ENCODE measurements at places on chromosomes 4 and X. TPM values are rescaled to one million over a fixed set of nuclear protein-coding genes. Genes with fewer than 3 reads are reported as not detected.

DNA sequence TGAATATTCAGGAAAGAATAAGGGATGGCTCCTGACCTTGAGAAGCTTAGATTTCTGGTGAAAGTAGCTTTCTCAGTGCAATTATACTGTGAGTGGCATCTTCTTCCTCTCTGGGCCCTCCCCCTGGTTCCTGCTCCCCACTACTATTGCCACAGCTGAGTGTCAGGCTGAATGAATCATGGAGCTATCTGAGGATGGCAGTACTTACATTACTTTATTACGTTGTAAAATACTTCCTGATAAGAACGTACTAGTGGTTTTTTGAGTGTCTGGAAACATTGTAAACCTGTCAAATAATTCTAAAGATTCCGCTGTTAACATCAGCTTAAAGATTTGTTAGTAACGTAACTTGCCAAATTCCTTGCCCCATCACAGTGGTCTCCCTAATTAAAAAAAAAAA lies 36.2 kb downstream of the ARHGAP10 start:
- peak; percentile 88 for DNase-seq

GRCh38 chrX:107823042-107823441 lies 2.6 kb upstream of the MID2 start:
- no peak for DNase-seq

CXCL3 gene
- not detected for total RNA-seq

DNA sequence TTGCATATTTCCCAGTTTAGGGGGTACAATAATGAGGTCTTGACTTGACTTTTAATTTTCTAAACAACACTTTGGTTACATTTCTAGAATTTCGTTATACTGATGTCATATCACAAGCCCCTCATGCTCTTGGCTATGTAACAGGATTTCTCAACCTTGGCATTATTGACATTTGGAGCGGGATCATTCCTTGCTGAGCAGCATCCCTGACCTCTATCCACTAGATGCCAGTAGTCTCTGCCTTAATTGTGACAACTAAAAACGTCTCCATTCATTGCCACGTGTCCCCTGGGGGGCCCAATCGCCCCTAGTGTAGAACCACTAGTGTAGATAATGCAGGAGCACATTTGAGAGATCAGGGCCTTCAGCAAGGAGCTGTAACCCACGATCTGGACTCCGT lies 234.2 kb upstream of the MID1 start:
- DNase-seq = no peak

MOSPD2 gene
- total RNA-seq = 32.4 TPM

GLOD5 gene
- not detected for total RNA-seq

- DNase-seq = peak; percentile 4
These were observed 89.9 kb downstream of the REPS2 start for GRCh38 chrX:17036171-17036961.

GRCh38 chrX:31200430-31200829 lies 128.6 kb upstream of the FTHL17 start:
- no peak for DNase-seq

- DNase-seq = peak; percentile 22
These were observed 157.4 kb upstream of the PDE5A start for GRCh38 chr4:119785963-119786362.

DNA sequence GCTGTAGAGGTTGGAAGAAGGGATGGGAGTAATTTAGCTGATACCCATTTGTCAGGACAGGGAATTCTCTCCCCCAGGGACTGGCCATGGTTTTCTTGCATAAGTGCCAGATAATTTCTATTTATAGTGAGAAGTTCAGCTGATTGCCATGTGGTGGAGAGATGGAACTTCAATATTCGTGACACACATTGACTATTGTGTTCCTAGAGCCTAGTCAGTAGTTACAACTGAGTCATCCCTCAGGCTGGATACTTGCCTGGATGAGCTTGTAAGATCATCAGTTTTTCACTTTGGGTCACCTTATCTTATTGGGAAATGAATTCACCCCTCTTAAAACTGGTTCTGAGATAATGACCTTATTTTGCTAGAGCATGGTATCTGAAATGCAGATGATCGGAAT lies 32.2 kb downstream of the CFAP299 start:
- no peak for DNase-seq

PNMA6F gene
- total RNA-seq = not detected

NAT8L gene
- total RNA-seq = 4.8 TPM

DNA sequence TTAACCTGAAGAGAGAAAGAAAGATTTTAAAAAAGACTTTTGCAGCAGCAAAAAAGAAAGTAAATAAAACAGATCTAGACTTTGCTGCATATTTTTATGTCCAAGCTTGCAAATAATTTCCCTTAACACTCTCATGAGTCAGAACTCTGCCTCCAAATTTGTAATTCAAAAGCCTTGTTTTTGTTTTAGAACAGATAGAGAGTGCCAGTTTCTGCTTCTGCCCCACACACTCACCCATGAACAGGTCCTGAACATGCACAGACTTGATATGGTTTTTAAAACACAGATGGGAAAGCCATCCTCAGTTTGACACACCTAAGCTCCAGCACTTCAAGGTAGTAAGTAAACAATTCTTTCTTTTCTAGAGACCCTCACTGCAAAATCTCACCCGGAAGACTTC lies 39.7 kb upstream of the VCX3B start:
- DNase-seq = no peak

RTL3 gene
- total RNA-seq = not detected

PSAPL1 gene
- total RNA-seq = not detected

ACE2 gene
- total RNA-seq = not detected

NXF2B gene
- 0.29 TPM for total RNA-seq

ARX gene
- 0.03 TPM for total RNA-seq

SSX3 gene
- not detected for total RNA-seq

GUCY1A1 gene
- 0.05 TPM for total RNA-seq

DNA sequence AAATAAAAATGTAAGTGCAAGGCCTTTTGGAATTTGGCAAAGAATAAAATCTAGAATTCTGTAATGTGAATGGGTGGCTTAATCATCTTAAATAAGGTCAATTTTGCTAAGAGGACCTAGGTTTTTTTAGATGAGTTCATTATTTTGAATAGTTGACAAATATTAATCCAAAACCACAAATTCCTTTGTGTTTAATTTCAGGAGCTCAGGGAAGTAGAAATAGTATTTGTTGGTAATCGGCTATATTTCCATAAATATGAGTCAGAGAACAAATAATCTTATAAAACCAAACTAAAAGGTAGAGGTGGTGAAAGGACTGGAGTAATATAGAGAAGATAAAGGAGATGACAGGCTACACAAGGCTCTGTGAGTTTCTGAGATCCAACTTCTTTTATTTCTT lies 190.4 kb upstream of the TLL1 start:
- DNase-seq = no peak

GRCh38 chr4:6012200-6012599 lies 6.0 kb downstream of the C4orf50 start:
- DNase-seq = no peak

DNA sequence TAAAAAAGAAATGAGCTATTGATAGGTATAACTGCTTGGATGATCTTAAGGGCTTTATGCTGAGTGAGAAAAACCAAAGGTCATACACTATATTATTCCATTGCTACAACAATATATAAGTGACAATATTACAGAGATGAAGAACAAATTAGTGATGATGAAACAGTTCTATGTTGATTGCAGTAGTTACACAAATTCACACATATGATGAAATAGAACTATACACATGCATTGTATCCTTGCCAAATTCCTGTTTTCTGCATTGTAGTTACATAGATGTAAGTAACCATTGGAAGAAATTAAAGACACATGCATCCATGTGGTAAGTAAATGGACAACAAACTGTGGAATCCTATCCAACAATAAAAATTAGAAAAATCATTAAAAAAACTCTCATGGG lies 76.5 kb downstream of the CENPC start:
- DNase-seq = no peak

DNA sequence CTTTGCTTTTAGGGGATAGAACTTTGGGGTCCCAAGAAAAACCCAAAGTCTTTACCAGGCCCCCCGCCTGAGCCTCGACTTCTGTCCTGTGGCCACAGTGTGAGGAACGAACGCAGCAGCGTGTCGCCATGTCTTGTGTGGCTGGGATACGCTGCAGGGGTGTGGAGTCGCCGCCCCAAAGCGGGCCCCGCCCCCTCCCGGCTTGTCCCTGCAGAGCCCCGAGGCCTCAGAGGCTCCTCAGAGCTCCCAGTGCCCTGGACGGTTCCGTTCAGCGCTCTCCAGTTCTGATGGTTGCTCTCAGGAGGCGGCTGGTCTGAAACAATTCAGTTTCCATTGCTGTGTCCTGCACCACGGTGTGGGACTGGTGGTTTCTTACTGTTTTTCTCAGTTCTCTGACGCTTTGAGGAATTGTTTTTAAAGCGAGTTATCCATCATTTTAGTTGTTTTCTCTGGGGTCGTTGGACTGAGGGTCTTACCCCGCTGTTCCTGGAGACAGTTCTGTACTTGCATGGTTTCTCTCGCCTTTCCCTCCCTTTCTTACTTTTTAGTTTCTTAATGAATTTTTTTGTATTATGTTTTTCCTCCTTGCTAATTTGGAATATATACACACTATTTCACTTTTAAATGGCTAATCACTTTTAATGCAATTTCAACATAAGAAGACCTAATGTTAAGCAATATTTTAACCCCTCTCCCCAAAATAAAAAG lies 1.6 kb upstream of the IDUA start:
- DNase-seq = no peak

CT45A6 gene
- total RNA-seq = not detected

DNA sequence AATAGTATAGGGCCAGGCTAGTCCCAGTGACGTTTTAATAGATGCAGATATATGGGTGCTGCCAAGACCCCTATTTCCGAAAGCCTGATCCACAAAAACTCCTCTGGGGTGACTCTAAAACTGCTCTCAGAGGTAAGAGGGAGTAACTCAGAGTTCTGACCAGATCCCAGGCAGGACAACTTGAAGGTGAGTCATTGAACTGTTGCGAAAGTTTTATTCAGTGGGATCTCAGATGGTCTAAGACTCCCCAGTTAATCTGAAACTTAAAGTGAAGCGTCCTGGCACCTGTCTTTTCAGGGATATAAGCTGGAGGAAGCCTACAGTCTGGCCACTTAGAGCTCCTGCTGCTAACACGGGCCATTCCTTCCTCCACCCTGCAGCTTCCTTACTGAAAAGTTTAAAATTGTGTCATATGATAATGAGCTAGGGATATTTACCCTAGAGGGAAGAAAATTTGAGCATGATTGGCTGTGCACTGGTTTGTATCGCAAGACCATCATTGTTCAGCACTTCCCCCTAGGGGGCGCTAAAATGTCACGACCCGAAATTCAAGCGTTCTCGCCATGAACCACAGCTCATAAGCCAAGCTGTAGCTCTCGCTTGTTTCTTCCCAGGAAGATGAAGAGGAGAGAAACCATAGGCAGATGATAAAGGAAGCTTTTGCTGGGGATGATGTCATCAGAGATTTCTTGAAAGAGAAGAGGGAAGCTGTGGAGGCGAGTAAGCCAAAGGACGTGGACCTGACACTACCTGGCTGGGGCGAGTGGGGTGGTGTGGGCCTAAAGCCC lies 19.5 kb downstream of the UTP14A start:
- DNase-seq = peak; percentile 45

- DNase-seq = peak; percentile 46
These were observed 35.7 kb downstream of the APBB2 start for GRCh38 chr4:41178372-41179370.

DNA sequence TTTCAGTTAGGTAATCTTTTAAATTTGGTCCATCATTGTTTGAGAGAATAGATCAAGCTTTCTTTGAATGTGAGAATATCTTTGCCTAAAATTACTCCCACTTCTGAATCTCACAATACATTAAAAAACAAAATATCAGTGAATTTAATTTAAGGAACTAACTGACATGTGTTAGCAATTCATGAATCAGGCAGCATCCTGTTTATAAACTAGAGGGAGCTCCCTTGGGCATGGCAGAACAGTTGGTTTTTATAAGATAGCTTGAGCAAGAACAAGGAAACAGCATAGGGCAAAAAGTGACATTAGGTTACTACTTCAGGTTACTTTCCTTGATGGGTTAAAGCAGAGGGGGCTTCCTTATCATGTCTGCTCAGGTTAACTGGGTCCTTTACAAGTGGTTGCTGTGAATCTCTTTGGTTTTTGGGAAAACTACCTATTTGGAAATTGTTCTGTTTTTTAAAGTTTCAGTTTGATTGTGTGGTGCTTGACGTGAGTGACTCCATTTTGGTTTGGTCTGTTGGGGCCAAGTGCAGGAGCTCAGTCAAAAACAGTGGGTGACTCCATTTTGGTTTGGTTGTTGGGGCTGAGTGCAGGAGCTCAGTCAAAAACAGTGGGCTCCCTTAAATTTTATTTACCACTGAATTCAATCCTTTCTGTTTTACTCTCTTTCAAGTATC lies 68.0 kb downstream of the PPEF2 start:
- no peak for DNase-seq

SLC9B1 gene
- 0.10 TPM for total RNA-seq

NPY5R gene
- not detected for total RNA-seq

CAPN6 gene
- not detected for total RNA-seq

CTAG2 gene
- not detected for total RNA-seq

MEPE gene
- not detected for total RNA-seq

DNA sequence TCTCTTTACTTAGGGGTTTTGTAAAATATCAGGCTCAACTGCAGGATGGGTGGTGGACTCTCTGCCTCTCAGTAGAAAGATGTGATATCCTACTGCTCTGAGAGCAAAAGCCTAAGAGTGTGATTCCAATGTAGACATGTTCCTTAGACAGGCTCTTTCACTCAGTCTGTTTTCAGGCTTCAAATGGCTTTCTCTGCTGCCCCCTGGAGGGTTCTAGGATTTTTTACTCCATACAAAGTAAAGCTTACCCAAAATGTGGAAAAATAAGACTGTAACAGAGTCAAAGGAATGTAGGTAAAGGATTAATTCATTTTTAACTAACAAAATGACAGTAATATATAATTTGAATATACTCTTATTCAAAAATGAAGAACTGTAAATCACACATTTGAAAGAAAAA lies 32.1 kb downstream of the ZGRF1 start:
- DNase-seq = peak; percentile 44

GRCh38 chrX:136907621-136908020 lies 27.1 kb upstream of the RBMX start:
- DNase-seq = no peak

DNA sequence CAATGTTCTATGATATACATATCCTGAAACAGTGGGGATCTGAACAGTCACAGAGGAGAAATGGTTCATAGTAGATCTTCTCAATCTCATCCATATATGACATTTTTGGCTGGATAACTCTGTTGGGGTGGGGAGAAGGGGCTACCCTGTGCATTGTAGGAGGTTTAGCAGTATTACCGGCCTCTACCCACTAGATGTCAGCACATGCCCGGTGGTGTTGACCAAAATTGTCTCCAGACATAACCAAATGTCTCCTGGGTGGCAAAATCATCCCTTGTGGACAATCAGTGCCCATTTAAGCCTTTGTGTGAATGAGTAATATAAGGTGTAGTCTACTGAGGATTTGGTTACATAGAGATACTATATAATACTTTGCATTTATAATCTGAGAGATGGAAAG lies 89.9 kb downstream of the PLS3 start:
- DNase-seq = peak; percentile 0

DNA sequence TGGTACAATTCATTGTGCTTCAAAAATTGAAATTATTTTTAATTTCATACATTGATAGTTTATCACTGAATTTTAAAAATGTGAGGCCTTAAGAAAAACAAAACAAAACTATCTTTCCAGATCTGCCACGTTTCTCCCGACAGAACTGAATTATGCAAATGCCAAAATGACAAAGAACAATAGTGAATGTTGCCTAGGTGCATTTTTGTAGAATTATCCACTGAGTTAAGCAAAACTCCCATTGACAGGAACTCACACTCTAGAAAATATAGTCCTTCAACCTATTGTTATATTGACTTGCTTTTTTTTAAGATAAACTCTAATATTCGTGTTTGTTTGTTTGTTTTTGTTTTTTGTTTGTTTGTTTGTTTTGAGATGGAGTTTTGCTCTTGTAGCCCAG lies 6.5 kb downstream of the PCGF3 start:
- DNase-seq = no peak

- no peak for DNase-seq
These were observed 82.1 kb downstream of the PPP1R2C start for GRCh38 chrX:42695800-42696358.

RHOXF2 gene
- not detected for total RNA-seq

Measured in A172 (cell line).